ENCODE measurements at places on chromosomes 2 and 18.
A peak's percentile ranks its signal among the peaks of the same experiment; 100 is the strongest.

DNA sequence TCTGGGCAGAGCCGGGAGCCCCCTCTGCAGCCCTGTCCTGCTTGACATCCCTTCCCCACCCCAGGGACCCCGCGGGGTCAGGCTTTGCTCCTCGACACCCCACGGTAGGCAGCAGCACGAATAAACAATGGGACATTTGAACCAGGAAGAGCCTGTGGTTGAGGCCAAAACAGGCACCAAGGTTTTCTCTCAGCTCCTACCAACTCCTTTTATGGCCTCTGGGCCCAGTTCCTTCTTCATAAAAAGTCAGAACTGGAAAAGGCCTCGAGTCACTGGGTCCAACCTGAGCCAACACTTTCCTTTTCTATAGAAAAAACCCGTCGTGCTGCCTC is 20.6 kb downstream of the TEX44 start:
- DNase-seq: no peak

GRCh38 chr2:84897773-84898172 is 7.7 kb upstream of the TMSB10 start:
- DNase-seq: no peak

DNA sequence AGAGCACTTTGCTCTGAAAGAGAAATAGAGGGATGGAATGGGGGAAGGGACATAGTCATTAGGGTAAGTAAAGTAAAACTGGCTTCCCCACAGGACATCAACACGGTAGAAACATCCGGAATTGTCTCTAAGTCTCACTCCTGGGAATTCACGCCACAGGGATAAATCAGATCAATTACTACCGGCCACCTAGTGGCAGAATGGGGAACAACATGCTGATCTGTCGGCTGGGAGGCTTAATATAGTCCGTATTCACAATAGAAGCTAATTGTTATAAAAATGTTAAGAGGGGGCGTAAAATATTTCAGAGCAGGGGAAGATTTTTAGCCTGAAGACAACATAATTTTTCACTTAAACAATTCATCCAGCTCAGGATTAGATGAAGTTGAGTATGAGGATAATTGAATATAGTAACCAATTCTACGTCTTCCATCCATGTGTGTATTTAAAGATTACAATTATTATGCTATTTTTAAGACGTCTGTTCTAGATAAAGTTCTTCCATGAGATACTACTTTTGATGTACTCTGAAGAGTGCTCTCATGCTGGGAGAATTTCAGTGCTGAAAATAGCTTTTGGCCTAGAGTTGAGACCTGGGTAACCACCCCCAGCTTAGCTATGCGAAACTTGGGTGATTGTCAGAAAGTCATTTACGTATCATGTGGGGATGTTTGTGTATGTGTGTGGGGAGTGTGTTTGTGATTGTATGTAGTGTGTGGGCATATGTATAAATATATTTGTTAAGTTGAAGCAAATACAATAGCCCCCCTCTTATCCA is 65.7 kb downstream of the LRRTM1 start:
- peak; percentile 10 for DNase-seq

DNA sequence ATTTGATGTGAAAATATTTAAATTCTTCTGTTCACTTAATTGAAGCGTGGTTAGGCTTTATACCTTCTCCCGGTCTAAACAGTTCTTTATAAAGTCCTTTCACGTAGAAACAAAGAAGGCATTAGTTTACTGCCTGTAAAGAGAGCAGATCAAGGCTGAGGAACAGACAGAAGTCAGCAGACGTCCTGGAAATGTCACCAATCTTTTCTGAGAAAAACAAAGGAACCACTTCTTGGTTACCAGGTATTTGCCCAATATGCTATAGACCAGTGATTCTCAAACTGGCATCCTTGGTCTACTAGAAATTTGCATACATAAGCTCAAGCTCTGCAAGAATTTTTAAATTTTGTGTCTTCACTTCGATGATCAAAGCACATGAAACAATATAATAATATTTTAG is 89.2 kb upstream of the STK17B start:
- DNase-seq: no peak

DNA sequence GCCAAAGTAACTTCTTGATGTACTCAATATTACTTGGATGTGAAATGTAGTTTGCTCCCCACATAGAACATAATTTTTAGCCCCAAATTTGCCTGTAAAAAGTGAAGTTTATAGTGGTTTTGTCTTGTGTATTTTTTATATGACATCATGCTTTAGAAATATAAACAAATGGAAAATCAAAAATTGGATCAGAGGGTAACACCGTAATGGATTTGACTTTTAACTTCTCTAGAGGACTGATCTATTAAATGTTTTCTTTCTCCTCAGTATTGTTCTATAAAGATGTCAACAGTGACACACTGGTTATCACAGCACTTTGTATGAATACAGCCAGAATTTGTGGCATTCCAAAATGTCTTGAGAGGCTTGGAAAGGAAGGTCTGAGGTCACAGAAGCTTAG is 45.6 kb upstream of the RASGRP3 start:
- no peak for DNase-seq

- DNase-seq: no peak
These were observed 157.1 kb downstream of the BAZ2B start for GRCh38 chr2:159459279-159459678.

DNA sequence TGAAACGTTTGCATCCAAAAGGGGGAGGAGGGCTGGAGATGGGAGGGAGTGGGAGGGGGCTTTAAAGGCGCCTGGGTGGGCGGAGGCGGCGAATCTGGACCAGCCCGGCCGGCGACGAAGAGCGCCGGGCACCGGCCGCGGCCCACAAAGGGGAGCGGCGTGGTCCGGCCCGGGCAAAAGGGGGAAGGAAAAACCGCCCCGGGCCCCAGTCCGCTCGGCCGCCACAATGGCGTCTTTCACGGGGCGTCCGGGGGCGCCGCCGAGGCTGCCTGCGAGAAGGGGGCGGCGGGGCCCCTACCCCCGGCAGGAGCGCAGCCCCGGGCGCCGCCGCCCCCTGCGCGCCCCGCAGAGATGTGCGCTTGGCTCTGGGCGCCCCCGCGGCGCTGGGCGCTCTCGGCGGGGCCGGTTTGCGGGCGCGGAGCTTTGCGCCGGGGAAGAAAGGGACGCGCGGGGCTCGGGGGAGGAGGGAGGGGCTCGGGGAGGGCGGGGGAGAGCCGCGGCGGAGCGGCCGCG is 108.1 kb upstream of the KCTD1 start:
- no peak for DNase-seq

- DNase-seq: no peak
These were observed 29.5 kb upstream of the STAT1 start for GRCh38 chr2:191043438-191043837.

DNA sequence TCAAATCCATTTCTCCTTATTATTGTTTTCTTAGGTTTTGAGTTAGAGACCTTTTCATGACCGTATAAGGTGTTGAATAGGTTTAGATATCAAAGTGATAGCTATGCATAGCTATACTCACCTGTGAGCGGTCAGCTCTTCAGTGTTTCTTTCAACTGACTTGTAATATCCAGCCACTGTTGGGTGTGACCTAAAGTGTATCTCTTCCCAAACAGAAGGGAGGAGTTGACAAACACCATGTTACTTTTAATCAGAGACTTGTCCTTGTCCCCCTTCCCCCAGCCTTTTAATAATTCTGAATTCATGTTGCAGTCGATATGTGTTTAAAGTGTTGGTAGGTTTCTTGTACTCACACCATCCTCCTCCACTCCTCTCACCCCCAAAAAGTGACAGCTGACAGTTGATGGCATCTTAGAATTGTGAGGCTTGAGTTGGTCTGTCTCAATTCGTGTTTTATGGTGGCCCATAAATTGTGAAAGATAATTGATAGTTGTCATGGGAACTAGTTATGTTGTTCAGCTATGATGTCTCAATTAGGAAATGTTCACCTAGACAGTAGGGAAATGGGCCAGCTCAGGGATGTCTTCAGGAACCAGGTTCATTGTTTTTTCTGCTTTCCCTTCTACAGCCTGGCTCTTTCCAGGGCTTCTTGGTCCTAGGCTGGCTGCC is 12.0 kb downstream of the NEDD4L start:
- DNase-seq: no peak

GRCh38 chr2:7392076-7392787 is 475.0 kb downstream of the RNF144A start:
- no peak for DNase-seq

DNA sequence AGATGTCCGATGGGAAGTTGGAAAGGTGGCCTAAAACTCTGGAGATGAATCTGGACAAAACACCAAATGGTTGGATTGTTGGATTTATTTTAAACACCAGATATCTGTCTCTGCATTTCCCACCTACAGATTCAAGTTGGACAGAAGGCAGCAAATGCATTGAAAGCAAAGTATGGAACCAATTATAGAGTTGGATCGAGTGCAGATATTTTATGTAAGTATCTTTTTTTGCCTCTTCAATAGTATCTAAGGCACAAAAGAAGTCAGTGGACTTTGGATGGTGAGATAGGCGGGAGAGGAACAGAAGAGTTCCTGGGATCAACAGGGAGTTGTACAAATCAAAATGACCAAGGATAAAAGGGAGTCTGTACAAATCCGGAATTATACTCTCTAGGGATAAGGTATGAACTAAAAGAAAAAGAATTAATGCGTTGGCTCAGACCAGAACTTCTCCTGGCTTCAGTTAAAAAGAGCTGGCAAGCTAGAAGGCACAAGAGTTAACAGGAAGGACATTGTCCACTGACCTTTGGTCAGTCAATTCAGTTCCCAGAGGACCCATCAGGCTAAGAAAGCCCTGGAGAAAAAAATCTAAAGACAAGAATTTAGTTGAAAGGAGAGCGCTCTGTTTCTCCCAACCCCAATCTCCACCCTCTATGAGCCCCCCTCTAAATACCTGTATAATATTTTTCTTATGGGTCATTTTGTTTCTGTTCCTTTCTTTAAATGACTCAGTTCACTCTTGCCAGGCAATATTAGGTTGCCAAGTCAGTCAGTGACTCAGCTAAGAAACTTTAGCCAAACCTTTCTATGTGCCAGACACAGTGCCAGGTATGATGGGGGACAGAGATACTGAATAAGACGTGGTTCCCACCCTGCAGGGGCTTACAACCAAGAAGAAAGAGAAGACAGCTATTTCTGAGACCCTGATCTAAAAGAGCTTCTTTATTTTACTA is 29.1 kb downstream of the CPO start:
- DNase-seq: no peak

DNA sequence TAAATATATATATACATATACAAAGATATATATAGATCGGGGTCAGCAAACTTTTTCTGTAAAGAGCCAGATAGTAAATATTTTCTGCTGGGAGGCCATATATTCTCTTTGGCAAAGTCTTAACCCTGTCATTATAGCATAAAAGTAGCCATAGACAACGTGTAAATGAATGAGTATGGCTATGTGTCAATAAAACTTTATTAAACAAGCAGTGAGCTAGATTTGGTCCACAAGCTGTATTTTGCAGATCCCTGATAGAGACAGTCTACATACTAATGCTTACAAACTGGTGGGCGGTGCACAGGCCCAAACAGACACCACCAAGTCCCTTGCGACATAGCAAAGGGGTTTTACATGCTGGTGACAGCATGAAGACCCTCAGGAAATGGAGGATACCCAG is 30.3 kb downstream of the SLC14A2 start:
- no peak for DNase-seq
